Left renal pelvis (tissue), 4 donors: ENCODE measurements at places on chromosomes 2 and 18.
A peak's percentile ranks its signal among the peaks of the same experiment; 100 is the strongest.

DNA sequence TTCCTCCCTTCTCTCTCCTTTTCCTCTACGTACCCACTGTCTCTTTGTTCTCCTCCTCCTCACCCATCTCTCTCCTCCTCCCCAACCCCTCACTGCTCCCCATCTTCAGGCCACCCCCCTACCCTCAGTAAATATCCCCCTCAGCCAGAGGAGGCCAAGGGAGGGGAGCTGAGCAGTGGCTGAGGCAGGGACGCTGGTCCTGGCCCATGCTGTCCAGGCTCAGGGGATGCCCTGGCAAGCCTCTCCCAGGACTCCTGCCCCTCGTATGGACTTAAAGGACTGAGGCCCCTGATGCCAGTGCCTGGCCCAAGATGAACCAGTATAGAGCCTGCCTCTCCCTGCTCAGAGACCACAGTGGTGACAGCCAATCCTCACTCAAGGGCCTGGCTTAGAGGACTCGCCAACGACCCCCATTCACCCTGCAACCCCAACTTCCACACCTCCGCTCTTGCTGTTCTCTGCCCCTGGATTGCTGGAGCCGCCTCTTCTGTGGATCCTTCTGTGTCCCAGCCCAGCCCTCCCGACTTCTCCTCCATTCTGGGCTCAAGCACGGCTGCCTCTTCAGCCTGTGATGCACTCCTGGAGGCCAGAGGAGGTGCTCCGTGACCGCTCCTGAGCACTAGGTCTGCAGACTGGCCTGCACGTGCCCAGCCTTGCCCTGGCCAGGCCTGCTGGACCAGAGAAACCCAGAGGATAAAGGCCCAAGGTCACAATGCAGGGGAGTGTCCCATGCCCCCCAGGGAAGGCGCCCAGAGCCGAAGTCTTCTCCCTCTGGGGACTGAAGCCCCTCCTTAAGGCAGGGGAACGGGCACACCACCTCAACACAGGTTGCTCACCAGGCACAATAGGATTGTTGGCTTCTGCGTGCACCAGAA, 9.5 kb upstream of the DUSP2 start:
- DNase-seq: no peak

- no peak for DNase-seq
Measured at GRCh38 chr2:17573085-17573803, 32.7 kb downstream of the VSNL1 start.

GRCh38 chr2:201883606-201884369, 77.5 kb downstream of the CDK15 start:
- no peak for DNase-seq

DNA sequence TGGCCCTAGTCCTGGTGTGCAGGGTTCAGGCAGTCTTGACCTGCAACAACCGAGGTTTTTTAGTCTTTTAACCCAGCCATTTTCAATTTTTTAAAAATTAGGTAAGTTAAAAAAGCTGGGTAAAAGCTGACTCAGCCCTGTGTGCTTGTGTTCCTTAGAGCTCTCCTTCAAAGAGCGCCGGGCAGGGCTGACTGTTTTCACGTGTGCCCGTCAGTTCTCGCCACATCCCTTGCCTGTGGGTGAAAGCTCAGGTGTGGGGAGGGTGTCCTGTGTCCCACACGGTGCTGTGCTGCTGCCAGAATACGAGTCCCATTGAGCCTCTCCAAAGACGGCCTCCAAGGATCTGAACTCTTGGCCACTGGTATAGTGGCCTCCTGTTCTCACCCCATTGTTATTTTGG, 5.3 kb upstream of the ANO7 start:
- DNase-seq: no peak

DNA sequence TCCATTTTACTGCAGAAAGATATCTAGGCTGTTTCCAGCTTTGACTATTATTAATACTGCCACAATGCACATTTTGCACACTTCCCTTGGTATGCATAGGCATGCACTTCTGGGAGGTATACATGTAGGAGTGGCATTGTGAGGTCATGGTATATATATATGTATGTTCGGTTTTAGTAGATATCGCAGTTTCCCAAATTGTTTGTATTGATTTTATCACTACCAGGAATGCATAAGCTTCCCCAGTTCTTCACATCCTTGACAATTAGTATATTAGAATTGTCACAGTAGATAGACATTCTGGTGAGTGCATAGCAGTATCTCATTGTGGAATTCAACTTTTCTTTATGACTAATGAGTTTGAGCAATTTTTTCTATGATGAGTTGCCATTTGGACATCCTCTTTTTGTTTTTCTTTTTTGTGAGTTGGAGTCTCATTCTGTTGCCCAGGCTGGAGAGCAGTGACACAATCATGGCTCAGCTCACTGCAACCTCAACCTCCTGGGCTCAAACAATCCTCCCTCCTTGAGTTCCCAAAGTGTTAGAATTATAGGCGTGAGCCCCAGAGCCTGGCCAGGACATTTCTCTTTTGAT, 4.2 kb upstream of the GRB14 start:
- no peak for DNase-seq

DNA sequence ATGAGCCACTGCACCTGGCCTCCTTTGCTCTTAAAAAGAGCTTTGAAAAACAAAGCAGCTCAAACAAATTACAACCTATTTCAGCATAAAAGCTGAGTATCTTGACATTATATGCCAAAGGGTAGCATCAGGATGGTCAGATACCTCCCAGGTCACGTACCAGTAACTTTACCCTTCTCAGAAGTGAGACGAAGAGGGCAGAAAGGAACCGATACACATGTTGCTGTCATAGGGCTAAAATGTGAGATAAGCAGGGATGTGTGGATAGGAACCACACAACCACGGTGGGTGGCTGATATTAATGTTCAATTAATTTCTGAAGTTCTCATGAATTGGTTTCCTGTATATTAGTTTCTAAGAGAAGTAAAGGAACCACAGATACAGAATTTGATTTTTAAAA, 12.6 kb upstream of the RNU2-63P start:
- no peak for DNase-seq

DNA sequence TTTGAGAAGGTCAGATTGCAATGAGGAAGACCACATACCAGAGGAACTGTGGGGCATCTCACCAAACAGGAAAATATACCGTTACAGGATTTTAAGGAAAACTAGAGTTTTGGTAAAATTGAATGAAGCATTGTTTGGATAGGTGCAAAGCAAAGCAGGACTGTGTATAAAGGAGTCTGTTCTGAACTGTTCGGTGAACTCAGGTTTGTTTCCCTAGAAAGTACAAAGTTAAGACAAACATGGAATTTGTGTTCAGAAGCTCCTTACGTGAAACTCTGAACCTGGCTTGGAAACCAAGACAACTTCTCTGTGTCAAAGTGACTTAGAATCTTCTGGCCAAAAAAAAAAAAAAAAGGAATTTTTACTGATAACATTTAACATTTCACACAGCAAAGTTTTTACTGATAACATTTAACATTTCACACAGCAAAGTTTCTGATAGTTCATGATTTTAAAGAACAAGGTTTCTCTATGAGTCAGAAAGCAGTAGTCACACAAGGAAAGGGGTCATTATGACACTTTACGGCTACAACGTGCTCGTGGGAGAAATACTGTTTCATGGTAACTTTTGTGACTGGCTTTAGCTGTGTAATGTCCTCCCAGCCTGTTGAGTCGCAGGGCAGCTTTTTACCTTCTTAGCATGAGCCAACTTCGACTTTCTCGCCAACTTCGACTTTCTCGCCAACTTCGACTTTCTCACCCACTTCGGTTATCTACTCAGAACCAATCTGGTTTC, 21.2 kb upstream of the TET3 start:
- DNase-seq: no peak

DNA sequence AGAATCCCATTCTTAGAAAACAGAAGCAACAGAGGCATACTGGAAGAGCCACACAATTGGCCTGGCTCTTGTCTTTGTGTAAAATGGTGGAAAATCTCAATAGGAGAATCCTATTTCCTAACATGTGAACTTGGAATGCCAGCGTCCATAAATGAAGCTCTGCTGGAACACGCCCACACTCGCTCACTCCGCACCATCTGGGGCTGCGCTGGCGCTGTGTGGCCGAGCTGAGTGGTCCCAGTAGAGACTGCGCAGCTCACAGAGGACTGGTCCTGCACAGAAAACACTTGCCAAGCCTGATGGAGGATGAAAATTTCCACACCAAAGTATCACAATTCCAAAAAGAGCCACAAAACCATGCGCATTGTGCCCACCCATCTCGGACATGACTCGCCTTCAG, 56.2 kb downstream of the PXDN start:
- DNase-seq: no peak

GRCh38 chr2:200146501-200146900, 160.0 kb upstream of the SPATS2L start:
- DNase-seq: no peak

DNA sequence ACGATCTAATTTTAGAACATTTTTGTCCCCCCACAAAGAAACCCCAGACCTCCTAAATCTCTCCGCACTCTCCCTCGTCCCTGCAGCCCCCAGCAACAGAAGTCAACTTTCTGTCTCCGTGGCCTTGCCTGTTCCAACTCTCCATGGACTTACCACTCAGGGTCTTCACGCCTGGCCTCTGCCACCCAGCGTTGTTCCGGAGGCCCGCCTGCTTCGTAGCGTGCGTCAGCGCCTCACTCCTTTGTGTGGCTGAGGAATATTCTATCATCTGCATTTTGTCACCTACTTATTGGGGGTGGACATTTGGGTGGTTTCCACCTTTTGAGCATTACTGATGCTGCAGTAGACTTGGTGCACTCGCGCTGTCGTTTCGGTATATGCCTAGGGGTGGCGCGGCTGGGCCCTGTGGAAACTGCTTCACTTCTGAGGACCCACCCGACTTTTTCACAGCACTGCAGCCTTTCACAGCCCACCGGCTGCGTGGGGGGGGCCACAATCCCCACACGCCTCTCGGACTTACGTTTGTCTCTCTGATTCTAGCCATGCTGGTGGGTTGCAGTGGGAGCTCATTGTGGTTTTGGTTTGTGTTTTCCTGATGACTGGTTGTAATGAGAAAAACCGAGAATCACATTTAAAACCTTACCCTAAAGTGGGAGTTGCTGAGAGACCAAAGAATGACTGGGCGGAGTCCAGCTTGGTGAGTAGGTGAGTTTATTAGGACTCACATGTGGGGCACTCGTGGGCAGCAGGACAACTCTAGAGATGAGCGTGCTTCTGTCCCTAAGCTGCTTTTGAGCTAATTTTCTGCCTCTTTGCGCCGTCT, 1.4 kb upstream of the HSBP1L1 start:
- no peak for DNase-seq

GRCh38 chr18:54223568-54224241, 764 bp downstream of the MBD2 start:
- DNase-seq: peak; percentile 52

DNA sequence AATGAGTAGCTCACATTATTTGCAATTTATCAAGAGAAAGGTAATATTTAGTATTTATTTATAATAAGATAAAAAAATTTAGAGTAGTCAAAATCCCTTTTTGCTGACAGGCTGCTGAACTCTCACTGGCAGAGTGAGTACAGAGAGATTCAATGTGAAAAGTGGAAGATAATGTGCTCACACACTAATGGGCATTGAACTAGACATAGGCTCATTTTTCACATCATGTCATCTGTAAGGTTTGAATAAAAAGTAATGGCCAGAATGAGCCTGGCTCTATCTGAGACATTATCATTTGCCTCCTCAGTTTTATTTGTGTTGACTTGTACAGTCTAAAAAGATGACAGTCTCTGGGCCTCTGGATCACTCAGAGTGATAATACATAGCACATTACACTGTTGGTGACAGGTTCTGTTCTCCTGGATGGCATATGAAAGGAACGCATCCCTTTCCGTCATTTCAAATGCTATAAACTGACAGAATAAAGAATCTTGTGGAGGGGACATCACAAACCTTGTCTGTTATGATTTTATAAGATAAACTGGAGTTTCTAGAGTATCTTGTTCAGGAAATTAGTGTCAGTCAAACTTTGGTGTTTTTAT, 812.9 kb downstream of the NR4A2 start:
- no peak for DNase-seq

DNA sequence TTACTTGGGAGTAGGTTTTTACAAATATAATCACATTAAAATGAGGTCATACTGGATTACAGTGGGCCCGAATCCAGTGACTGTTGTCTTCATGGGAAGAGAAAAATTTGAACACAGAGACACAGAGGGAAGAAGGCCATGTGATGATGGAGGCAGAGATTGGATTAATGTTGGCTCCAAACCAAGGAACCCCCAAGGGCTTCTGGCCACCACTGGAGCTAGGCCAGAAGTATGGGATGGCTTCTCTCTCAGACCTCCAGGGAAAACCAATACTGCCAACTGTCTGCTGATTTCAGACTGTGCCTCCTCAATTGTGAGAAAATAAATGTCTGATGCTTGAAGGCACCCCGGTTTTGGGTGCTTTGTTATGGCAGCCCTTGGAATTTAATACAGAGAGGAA, 76.0 kb downstream of the ALPK2 start:
- DNase-seq: no peak

- DNase-seq: no peak
Measured at GRCh38 chr2:127155028-127155581, 48.2 kb upstream of the BIN1 start.

GRCh38 chr2:200618590-200619021, 32.8 kb downstream of the AOX1 start:
- DNase-seq: no peak

DNA sequence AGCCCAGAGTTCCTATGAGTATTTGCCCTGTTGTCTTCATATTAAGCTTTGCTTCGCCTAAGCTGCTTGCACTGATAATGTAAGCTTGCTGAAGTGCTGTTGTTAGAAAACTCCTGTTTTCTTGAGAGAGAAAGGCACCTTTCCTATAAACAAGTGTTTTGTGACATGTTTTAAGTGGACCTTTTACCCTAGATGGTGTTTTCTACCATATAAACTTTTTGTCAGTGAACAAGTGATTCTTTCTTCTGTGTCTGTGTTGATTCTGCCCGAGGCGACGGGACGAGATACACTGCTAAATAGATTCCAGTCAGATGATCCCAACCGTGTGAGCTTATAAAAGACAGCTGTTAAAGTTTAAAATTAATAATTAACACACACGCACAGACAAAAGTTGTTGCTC, 24.1 kb downstream of the CABLES1 start:
- DNase-seq: no peak

GRCh38 chr2:157420771-157421323, 23.0 kb downstream of the CYTIP start:
- DNase-seq: no peak

DNA sequence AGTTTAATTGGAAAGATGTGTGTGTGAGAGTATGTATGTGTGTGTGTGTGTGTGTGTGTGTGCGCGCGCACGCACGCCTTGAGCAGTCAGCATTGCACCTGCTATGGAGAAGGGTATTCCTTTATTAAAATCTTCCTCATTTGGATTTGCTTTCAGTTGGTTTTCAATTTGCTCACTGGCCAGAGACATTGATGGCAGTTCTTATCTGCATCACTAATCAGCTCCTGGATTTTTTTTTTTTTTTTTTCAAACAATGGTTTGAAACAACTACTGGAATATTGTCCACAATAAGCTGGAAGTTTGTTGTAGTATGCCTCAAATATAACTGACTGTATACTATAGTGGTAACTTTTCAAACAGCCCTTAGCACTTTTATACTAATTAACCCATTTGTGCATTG, 48.0 kb downstream of the FEZ2 start:
- DNase-seq: no peak

- DNase-seq: no peak
Measured at GRCh38 chr18:23283916-23284430, 148.7 kb downstream of the CABLES1 start.
